ENCODE measurements at places on chromosomes 6 and 20.
A peak's percentile ranks its signal among the peaks of the same experiment; 100 is the strongest.

- DNase-seq, result no peak
Measured at GRCh38 chr20:33753143-33753542, 21.3 kb downstream of the ZNF341 start.

DNA sequence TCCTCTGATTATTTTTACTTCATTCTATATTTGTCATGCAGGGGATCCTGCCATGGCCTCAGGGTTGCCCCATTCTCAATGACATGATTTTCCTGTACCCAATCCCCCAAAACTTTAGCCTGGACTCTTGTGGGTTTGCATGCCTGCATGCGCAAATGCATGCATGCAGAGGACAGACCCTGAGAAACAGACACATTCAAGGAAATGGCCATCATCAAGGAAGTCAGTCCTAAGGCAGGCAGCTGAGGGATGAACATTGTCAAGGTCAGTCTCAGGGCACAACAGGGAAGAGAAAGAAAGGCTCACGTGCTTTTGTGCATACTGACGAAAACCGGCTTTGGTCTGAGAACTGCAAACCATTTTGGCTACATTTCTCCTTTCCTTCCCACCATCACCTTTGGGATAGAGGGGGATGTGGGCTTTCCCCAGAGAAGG is 13.1 kb downstream of the NEDD9 start:
- DNase-seq, result no peak

GRCh38 chr6:134983823-134984222 is 33.9 kb upstream of the ALDH8A1 start:
- DNase-seq, result no peak

- DNase-seq, result no peak
Measured at GRCh38 chr20:4959592-4959991, 41.7 kb downstream of the SLC23A2 start.

GRCh38 chr6:8329562-8329961 is 105.8 kb downstream of the SLC35B3 start:
- no peak for DNase-seq

DNA sequence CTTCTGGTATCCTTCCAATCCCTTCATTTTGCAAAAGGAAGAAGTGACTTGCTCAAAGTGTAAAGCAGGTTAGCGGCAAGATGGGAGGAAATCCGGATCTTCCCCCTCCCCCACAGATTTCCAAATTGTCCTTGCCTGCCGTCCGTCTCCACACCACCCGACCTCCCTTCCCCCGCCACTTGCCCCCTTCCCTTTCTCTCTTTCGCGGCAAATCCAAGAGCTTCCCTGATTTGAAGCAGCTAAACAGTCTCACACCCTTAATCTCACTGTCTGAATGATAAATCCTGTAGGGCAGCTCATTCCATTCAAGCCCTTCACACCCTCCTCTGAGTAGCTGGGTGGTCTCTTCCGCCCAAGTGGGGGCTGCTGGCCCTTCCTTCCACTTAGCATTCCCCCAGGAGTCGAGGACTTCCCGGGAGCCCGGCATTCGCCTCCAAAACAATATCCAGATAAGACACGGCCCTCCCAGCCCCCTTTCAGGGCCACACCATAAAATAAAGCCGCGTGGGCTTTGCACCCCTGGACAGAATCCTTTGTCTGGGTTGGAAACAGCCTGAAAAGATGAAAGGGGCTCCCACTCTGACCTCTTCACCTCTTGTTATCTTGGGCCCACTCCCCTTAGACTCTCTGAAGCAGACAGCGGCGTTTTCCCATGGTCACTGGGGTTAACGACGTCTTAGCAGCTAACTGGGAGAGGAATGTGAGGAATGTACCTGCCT is 44.0 kb upstream of the PIM1 start:
- no peak for DNase-seq

- DNase-seq, result no peak
Measured at GRCh38 chr6:16841241-16841640, 80.0 kb upstream of the ATXN1 start.

- DNase-seq, result no peak
Measured at GRCh38 chr20:18050628-18051027, 7.1 kb downstream of the OVOL2 start.

DNA sequence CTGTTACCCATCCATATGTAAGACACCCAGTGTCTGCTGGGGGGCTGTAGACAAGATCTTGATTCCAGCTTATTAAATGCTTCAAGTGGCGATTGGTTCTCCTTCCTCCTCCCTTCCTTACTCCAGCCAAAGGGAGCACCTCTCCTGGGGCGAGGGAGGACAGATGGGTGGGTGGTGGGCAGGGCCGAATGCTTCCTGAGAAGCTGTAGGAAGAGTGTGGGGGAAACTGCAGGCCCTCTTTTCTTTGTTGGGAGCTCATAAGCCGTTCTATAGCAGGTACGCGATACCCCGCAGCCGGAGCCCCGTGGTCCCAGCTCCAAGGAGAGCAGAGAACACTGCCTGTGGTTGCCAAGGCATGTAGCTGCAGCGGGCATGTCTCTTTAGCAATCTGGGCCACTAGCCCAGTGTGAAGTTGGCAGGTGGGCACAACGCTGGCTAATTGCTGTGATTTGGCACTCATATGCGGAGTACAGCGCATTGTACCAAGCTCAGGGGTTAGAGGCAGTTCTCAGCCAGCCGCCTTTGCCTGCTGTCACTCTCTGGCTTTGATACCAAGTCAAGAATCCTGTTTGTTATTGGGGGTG is 14.7 kb upstream of the KCNG1 start:
- DNase-seq, result no peak

GRCh38 chr6:139857143-139857542 is 482.7 kb upstream of the CITED2 start:
- DNase-seq, result no peak

DNA sequence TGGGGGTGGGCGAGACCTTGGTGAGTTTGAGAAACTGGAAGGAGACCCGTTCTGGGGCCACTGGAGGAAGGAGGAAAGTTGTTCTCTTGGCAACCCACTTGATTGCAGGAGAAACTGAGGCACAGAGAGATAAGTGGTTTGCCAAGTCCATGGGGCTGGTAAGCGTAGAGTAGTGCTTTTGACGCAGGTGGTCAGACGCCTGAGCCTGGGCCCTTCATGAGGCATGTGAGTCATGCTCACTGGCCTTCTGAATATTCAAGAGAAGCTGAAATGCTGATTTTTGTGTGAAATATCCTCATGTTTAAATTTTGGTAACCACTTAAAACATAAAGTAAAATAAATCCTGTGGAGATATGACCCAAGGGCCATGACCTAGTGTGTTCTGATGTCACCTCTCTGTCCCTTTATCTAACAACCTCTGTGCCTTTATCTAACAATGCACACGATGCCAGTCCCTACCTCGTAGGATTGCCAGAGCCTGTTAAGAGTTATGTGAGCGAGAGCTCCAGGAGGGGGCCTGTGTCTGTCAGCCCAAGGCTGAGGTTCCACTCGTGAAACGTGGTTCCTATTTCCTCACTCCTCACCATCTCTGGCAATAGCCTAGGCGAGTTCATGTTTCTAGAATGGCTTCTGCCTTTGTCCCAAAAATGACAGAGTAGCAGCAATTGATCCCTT is 32.8 kb upstream of the PMEPA1 start:
- no peak for DNase-seq

- no peak for DNase-seq
Measured at GRCh38 chr20:25007491-25008305, 15.1 kb upstream of the APMAP start.

- DNase-seq, result no peak
Measured at GRCh38 chr6:81487489-81487888, 265.0 kb downstream of the TENT5A start.

GRCh38 chr20:39270837-39271604 is 308.9 kb downstream of the DHX35 start:
- DNase-seq, result no peak

GRCh38 chr6:32941214-32941768 is 463 bp upstream of the HLA-DMB start:
- peak; percentile 45 for DNase-seq

DNA sequence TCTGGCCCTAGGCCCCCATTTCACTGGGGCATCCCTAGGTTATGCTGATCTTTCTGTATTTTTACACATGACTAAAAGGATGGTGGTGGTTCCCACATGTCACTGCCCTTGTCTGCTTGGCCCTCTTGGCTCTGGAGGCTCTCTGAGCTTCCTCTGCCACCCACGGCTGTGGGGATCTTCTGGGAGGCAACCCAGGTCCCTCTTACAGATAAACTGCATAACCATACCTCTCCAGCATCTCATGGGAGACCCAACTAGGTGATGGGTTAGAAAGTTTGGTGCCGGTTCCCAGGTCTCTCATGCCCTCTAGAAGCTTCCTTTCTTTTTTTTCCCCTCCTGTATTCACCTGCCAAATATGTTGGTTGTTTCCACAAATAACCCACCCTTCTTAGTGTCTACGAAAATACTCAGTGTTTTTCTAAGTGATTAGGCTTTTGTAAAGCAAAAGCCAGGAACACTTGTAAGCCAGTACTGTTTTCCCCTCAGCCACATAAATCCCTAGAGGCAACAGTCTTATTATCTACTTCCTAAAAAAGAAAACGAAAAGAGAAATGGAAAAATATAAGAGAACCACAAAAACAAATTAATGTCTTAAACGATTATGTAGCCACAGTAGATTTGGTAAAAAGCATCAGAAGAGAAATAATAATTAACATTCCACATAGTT is 71.7 kb upstream of the SMLR1 start:
- no peak for DNase-seq

DNA sequence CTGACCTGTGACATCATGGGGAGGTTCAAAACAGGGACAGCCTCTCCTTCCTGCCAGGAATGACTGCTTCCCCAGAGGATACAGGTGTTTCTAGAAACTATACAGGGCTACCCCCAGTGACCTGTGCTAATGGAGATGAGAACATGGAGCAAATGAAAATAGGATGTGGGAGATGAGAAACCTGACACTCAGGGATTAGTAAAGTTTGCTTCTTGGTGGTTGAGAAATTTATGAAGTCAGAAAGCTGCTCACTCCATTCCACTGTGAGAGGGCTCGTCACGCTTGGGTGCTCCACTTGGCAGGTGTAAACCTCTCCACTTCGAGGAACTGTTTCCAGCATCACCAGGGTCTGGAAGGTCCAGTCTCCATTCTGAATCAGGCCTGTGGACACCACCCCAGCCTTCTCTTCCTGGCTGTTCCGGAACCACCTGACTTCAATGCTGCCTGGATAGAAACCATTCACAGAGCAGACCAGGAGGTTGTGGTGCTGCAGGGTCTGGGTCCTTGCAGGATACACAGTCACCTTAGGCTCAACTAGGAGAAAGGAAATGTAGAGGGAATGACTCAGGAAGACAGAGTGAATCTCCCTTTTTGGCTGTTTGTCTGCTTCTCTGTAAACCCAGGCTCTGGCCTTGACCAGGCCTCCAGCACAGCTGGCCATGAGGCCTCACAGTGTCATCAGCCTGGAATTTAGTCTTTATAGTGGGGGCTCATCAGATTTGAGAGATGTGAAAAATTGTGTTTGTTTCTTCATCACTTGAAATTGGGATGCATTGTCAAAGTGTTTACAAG is 10.8 kb downstream of the HLA-DRB5 start:
- DNase-seq, result no peak

DNA sequence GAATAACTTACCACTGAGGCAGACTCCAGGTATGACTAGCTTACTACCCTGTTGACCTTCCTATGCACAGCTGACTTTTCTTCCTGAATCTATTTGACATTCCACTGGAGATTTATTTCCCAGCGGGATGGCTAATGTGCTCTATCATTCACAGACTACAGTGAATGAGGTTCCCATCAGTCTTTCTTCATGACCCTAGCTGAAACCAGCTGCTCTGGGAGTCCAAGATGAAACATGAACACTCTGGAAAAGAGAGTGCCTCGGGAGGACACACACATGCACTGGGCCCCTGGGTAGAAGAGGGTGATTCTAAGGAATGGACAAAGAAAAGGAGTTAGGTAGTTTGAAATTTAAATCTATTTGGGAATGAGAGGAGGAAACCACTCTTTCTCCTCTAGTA is 82.6 kb upstream of the DST start:
- DNase-seq, result no peak

- DNase-seq, result no peak
Measured at GRCh38 chr6:89494131-89494793, 61.3 kb downstream of the ANKRD6 start.

DNA sequence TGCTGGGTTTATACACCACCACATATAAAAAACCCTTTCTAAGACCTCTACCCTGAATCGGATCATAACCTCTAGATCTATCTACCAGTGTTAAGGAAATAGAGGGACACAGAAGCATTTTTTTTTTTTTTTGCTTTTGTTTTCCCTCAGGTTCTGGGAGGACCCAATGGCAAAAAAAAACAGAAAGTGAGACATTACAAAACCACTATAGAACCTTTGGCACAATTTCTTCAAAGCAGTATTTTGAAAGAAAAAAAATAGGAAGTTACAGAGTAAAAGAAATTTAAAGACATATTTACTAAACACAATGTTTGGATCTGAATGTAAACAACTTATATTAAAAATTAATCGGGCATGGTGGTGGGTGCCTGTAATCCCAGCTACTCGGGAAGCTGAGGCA is 1258.7 kb upstream of the GJE1 start:
- no peak for DNase-seq

GRCh38 chr6:77630014-77630413 is 22.8 kb upstream of the MEI4 start:
- DNase-seq, result no peak

GRCh38 chr20:16364320-16364687 is 208.9 kb downstream of the KIF16B start:
- no peak for DNase-seq

DNA sequence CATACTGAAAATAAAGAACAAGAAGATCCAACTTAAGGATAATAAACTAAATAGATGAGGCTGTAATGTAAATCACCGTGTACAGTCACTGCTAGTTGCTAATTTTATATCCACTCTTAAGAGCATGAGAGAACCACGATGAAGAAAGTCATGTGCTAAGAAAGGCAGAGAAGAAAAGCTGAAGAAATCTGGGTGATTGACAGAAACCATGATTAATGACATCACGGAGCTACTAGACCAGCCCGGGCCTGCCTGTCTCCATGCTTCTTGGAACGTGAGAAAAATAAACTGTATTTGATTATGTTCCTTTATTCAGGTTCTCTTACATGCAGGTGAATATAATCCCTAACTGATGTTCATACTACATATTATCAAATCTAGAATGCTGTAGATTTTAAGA is 84.2 kb upstream of the E2F3 start:
- no peak for DNase-seq

DNA sequence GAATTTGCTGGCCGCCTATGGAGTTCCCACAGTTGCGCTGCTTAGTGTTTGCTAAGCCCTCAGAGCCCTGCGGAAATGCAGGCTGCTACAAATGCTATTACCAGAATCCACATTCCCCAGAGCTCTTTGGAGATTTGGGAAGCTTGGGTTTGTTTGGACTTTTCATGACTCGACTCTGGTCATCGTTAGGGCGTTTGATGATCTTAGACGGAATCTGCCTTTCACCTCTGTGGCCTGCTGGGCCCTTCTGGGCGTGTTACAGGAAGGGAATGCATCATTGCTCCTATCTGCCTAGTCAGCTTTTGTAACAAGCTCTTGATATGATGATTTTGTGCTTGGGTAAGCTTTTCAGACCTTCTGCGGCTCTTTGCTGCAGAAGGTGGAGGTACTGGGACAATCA is 50.8 kb downstream of the EYA2 start:
- DNase-seq, result no peak

- no peak for DNase-seq
Measured at GRCh38 chr20:5357946-5358345, 41.2 kb upstream of the PROKR2 start.

Measured in activated gamma-delta T cell treated with anti-CD3 and anti-CD28 coated beads, Interleukin-2, amount 50 U/mL, for 16 hours (primary cell).